ENCODE measurements at places on chromosomes 12 and 14.

- no peak for DNase-seq
Observed at GRCh38 chr14:68365228-68365627, 427.6 kb downstream of the ZFP36L1 start.

- no peak for DNase-seq
Observed at GRCh38 chr12:28014196-28014595, 41.7 kb upstream of the PTHLH start.

DNA sequence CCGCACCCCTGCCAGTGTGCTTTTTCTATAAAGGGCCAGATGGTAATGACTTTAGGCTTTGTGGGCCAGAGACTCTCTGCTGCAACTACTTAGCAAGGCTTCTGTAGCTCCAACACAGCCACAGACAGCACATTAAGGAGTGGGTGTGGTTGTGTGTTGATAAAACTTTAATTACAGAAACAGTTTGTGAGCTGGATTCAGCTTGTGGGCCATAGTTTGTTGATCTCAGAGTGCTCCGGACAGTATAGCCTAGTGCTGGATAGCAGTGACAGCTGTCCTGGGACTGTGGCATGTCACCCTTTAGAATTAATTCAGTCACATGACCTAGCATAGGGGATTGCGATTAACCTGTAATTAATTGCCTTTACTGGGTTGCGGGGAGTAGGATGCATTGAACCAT, 109.7 kb downstream of the ZNF664 start:
- no peak for DNase-seq

- no peak for DNase-seq
Observed at GRCh38 chr12:94386422-94386821, 73.2 kb downstream of the CEP83 start.

GRCh38 chr12:93530358-93530757, 42.1 kb upstream of the SOCS2 start:
- DNase-seq, result no peak
